GM04504 (cell line): ENCODE measurements at places on chromosomes 6 and 20.

- no peak for DNase-seq
Measured at GRCh38 chr6:39453241-39453640, 130.7 kb upstream of the KCNK16 start.

DNA sequence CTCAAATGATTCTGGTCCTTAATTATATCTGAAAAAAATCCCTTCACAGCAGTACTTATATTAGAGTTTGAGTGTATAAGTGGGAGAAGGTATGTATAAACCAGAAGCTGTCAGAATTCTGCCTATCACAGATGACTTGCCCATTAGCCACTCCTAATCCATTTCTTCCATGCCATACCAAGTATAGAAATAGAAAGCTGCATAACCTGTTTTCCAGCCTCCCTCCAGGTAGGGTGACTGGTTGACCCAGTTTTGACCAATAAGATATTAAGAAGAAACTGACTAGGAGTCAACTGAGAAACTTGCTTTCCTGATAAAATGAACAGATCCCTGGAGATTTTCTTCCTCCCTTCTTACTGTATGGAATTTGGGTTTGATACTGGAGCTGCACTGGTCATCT, 112.2 kb upstream of the GRIK2 start:
- no peak for DNase-seq

DNA sequence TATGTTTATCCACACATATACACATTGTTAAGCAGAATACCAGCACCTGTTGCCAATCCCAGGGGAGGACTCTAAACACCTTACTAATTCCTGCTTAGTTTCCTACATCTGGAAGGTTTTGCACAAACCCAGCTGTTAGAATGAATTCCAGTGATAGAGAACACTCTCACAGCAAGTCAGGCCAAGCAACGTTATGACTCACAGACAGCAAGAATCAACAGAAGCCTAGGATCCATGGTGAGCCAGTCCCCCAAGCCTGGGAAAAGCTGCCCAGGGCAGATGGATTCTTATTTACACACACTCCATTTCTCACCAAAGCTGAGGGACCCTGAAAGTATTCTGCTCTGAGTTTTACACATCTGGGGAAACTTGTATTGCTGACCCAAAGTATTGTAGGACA, 291.7 kb downstream of the SLC35F1 start:
- DNase-seq, result no peak

DNA sequence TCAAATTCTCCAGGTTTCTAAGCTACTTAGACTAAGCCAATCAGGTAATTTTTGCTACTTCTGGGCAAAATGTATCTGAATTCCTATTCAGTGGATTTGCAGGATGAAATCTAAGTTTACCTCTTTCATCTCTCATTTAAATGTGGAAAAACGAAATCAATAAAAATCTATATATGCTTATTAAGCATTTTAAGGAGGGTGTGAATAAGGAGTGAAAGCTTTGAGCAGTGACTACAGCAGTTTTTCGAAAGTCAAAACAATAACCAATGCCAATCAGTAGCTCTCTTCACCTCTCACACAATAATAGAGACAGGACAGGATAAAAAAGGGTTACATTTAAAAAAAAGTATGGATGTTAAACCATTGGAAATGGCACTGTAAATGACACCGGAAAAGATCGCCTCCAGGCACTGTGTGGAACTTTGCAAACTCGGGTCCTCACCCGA, 476 bp upstream of the BCKDHB start:
- DNase-seq, result no peak

DNA sequence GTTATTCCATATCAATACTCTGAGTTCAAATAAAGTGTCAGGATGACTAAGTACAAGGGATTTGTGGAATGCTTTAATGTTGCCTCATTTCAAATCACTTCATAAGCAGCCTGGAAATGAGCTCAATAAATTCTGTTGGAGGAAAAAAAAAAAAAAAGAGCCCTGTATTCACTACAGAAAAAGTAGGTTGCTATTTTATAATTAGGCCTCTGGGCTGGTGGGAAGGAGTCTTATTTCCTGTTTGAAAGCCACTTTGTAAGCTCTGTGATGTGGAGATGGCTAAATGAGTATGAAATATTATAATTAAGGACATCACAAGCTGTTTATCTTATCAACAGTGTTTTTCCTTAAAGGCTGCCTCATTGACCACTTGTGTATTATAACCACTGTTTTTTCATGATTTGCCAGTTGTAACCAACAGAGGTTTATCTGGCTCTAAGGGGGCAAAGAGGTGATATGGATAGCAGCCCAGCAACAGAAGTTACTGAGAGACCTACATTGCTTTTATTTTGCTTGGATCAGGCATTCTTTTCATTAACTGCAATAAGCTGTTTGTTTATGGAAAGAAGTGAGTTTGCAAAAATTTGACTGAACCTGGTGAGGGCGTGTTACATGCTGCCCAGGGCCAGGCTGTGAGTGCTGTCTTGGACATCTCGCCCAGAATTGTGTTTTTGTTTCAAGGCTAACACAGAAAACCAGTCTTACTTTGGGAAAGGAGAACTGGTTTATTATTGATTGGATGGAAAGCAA, 563.3 kb upstream of the MAP3K7 start:
- DNase-seq, result no peak

GRCh38 chr6:42104095-42104803, 38.2 kb downstream of the C6orf132 start:
- DNase-seq, result no peak

DNA sequence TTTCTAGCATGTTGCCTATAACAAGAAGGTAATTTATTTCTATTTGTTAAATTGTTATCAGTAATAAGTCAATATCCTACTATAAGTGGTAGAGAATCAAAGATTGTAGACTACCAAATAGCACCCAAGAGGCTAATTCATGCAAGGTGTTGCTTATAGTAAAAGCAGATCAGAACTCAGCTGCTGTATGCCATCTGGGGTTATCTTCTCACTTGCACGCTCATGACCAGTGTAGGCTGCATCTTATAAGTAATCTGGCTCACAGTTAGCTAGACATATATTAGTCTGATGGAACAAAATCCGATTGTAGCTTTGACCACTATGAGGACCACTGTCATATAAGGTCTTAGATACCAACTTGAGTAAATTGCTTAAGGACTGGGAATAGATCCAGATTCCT, 17.0 kb downstream of the TOP1 start:
- no peak for DNase-seq
